Muscle of leg (tissue), 16 donors: ENCODE measurements at places on chromosomes 7 and 10. TPM values are rescaled to one million over a fixed set of nuclear protein-coding genes. Genes with fewer than 3 reads are reported as not detected.

GRCh38 chr10:82826132-82826531, 951.1 kb downstream of the NRG3 start:
- DNase-seq, result no peak

DNA sequence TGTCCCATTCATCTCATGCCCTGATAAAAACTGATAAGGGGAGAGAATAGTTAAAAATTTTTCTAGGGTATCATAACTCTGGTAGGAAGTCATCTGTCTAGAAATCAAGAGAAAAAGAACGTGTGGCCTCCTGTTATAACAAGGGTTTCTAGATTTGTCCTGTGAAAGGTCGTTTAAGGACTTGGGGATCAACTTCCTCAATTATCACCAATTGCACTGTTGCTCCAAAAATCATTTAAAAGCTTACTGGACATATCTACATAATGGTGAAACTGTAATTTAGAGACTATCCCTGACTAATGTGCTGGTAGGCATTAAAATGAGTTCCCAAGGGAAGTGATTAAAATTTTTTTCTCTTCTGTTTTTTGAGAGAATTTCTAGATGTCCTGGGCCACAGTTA, 58.2 kb downstream of the GPR141 start:
- DNase-seq, result no peak

DNA sequence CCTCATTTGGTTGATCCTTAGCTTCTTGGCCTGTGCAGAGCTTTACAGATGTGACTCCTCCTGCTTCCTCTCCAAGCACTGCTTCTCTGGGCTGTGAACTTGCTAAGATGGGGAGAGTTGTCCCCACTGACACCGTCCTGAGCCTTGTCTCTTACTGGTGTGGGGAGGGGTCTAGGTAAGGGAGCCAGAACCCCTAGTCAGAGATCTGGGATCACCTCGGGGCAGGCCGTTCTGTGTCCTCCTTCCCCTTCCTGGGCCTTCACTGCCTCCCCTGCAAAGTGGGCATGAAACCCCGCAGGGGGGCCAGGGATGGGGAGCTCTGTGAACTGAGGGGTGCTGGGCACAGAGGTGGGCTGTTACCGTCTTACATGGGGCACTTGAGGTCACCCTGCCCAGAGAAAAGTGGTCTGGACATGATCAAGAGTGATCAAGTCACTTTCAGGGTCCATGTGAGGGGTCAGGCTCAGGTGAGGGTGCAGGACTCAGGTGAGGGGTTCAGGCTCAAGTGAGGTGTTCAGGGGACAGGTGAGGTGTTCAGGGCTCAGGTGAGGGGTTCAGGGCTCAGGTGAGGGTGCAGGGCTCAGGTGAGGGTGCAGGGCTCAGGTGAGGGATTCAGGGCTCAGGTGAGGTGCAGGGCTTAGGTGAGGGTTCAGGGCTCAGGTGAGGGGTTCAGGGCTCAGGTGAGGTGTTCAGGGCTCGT, 86.2 kb downstream of the ADCY1 start:
- DNase-seq, result no peak

JCAD gene
- 44.6 TPM for polyA plus RNA-seq

- peak; percentile 30 for DNase-seq
Measured at GRCh38 chr10:110002801-110003523, 4.8 kb upstream of the ADD3 start.

DNA sequence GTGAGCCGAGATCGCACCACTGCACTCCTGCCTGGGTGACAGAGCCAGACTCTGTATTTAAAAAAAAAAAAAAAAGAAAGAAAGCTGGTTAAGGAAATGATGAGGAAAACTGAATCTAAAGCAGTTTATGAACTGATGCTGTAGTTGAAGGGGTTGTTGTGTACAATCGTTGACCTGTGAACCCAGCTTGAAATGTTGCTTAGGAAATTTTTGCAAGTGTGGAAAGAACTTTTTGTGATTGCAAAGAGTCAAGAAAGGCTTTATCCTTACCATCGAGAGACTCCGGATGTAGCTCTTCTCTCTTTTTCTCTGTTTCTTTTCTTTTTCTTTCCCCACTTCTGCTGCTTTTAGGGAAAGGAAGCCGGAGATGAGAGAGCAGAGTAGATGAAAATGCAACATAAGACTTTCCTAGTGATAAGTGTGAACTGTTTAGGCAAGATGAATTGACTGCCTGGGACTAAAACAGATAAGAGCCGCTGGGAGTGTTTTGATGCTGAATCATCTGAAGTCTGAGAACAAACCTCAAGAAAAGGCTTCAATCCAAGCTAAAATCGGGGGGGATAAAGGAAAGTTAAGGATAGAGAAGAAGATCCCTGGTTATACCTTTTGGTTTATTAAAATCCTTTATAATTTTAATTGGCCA, 69.0 kb downstream of the TAF3 start:
- DNase-seq, result no peak

- DNase-seq, result no peak
Measured at GRCh38 chr7:8254215-8254614, 7.8 kb downstream of the ICA1 start.

- DNase-seq, result no peak
Measured at GRCh38 chr7:94605031-94605430, 50.9 kb downstream of the SGCE start.

DNA sequence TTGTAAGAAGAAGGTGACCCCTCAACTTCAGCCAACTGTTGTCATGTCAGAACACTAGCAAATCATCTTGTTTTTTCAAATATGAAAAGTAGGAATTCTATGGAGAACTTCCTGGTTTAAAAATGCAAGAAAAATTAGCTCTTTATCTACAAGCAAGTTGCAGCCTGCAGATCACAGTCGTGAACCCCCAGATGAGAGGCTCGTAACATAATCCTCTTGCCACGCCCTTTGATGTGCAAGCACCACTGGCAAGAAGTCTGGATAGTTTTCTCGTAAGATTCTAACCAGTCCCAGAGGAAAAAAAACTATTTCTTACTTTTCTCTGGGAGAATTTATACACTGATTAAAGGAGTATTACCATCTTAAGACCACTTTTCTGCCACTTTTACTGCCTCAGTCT, 132.3 kb downstream of the DPY19L1 start:
- DNase-seq, result no peak

DNA sequence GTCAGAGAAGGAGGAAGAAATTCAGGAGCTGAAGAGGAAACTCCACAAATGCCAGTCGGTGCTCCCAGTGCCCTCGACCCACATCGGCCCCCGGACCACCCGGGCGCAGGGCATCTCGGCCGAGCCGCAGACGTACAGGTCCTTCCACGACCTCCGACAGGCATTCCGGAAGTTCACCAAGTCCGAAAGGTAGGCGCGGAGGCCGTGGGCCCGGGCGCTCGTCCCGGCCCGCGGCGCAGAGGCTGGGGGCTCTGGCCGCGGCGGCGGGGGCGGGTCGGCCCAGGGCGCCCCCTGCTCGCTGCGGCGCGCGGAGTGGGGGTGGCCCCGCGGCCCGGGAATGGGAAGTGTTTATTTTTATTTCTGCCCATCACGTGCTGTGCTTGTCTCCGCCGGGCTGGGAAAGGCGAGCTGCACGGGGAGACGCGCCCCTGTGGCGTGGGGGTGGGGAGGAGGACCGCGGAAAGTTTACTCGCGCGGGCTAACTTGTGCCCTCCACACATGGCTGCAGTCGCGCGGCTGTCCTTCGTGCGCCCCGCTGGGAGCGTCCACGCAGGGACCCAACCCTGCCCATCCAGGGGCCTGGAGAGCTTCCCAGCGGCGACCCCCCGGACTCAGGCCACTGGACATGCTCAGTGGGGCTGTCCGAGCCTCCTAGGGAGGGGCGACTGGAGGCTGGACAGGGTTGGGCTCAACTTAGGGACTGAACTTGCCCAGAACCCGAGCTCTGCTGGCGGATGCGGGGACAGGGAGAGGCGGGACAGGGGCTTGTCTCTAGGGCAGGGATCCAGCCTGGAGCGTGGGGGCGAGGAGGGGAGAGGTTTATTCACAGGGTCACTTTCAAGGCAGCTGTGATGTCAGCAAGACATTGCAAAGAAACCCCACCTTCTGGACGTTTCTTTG, 82.6 kb upstream of the PRKG1 start:
- DNase-seq, result peak; percentile 77

- peak; percentile 94 for DNase-seq
Measured at GRCh38 chr10:6786579-6787031, 206.5 kb upstream of the PRKCQ start.
